ENCODE measurements at places on chromosomes 1 and 21.

DNA sequence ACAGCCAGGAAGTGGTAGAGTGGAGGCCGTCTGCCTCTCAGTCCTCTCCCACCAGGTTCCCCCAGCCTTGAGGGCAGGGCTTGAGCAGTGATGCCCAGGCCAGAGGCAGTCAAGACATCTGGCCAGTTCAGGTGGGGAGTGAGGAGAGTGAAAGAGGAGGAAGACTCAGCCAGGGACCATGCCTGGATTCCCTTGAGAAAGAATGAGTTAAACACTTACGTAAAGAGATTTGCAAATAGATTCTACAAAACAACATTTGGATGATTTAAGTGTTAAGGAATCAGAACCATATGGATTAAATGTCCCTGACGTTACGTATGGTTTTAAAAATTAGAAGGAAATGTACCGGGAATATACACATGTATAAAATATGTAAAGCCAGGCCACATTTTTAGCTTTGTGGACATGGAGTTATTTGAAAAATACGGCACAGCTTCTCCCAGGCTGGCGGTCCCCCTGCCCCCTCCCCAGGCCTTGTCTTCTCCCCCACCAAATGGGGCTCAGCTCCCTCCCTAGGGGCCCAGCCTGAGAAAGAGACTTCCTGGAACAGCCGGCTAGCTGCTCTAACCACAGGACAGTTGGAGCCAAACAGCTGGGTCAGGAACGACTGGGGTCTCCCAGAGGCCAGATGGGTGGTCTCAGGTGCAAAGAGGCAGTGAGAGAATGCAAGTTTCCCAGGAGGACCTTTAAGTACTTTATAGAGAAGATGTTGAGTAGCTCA, 188.3 kb upstream of the EDN2 start:
- peak; percentile 89 for DNase-seq

DNA sequence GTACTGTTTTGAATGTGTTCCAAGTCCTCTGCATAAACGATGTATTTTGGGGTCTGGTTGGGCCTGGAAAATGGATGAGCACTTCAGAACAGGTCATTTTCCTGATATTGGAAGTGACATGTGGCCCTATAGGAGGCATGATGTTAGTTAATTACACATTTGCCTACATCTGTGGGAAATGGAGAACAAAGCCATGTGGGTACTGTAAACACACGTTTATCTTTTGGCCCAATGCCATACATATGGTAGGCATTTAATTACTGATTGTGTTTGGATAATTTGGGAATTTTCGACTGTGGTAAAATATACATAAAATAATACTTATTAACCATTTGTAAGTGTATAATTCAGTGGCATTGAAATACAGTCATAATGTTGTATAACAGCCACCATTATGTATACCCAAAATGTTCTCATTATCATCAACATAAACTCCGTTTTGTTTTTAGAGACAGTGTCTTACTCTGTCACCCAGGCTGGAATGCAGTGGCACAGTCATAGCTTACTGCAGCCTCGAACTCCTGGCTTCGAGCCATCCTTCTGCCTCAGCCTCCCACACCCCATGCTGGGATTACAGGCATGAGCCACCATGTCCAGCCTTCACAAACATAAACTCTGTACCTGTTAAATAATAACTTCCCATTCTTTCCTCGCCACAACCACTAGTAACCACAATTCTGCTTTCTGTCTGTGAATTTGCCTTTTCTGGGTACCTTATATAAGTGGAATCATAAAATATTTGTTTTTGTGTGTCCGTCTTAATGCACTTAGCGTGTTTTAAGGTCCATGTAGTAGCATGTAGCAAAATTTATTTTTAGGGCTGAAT, 11.9 kb upstream of the RNPEP start:
- no peak for DNase-seq

GRCh38 chr21:25513810-25514209, 93.5 kb downstream of the MRPL39 start:
- no peak for DNase-seq

- no peak for DNase-seq
These were observed 26.4 kb downstream of the HHIPL2 start for GRCh38 chr1:222521299-222522104.

DNA sequence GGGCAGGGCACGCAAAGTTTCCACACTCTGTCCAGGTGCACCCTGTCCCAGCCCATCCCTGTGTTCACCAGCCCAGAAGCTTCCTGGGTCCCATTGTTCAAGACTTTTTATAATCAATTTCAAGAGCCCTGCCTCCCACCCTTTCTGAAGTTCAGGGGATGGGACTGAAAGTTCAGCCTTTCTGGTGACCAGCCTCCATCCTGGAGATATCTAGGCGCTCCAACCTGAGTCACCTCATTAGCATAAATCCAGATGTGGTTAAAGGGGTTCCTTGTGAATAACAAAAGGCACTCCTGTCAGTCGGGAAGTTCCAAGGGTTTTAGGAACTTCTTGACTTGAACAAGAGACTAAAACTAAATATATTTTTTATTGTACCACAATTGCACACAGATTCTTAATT, 48.4 kb upstream of the RAP1A start:
- DNase-seq, result no peak

DNA sequence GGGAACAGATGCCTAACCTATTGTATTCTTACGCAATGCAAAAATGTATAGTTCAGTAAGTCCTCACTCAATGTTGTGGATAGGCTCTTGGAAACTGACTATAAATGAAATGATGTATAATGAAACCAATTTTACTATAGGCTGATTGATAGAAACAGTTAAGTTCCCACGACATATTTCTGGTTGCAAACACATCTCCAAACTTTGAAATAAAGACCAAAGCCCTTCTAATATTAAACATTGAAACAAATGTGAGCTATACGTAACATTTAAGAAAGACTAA, 29.1 kb downstream of the MAP3K21 start:
- DNase-seq, result no peak
